ENCODE measurements at places on chromosomes 13 and 19.
A peak's percentile ranks its signal among the peaks of the same experiment; 100 is the strongest.

DNA sequence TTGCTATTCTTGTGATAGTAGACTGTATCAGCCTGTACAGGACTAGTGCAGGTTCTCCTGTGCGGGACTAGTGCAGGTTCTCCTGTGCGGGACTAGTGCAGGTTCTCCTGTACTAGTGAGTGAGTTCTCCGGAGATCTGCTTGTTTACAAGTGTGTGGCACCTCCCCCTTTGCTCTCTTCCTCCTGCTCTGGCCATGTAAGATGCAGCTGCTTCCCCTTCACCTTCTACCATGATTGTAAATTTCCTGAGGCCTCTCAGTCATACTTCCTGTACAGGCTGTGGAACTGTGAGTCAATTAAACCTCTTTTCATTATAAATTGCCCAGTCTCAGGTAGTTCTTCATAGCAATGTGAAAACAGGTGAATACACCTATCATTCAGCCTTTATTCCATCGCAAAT is 289.6 kb downstream of the TEX29 start:
- no peak for DNase-seq

DNA sequence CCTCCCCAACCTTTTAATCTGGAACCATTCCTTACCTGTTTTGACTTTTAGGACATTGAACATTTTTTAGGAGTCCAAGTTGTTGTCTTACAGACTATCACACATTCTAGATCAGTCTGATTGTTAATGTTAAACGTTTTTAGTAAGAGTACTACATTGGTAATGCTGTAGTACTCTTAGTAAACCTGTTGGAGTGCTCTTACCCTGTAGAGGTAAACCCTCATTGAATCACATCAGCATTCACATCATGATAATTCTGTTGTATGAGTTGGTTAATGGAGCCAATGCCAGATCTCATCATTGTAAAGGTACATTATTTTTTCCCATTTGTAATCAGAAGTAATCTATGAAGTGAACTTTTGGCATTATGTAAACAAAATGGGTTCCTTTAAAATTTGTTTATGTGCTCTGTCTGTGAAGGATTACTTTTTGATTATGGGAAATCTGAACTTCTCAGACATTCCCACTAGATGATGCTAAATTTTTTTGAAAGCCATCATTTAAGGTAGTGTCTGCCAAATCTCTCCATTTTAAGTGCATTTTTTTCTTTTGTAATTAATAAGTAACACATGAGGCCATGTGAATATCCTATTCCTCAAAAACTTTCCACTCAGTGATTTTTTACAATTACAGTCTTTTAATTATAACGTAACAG is 55.2 kb downstream of the VWA8 start:
- peak; percentile 20 for DNase-seq

DNA sequence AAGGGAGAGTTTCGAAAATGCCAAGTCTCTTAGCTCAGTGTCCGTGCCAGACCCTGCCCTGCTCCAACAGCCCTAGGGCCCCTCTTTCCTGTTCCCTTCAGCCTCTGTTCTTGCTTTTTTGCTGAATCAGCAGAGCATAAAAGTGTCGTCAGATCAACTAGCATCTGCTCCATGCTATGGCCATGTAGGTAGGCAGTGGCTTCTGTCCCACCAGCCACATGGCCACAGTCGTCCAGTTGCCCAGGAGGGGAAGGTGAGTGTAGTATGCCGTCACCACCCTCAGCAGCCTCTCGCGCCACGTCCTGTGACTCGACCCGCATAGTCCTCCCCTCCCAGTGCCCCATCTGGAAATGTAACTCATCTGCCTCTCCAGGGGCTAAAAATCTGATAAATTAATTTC is 50.9 kb upstream of the ATP11A start:
- DNase-seq, result no peak

DNA sequence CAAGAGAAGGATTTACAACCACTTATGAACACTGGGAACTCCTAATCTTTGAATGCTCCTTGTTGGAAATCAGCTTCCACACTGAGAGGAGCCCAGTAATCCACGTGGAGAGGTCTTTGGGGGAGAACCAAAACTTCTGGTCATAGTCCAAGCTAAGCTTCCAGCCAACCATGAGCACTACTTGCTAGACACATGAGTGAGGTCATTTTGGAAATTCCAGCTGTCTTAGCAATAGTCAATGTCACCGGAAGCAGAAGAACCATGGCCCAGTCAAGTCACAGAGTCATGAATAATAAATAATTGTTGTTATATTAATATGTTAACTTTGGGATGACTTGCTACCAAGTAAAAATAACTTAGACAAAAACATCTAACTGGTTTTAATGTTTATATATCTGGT is 324.9 kb upstream of the SGCG start:
- no peak for DNase-seq

- no peak for DNase-seq
Measured at GRCh38 chr13:70994191-70994590, 872.8 kb downstream of the DACH1 start.

- no peak for DNase-seq
Measured at GRCh38 chr13:81442904-81443303, 1102.0 kb upstream of the SPRY2 start.

GRCh38 chr19:6018786-6019185 is 40.8 kb upstream of the RANBP3 start:
- DNase-seq, result no peak

DNA sequence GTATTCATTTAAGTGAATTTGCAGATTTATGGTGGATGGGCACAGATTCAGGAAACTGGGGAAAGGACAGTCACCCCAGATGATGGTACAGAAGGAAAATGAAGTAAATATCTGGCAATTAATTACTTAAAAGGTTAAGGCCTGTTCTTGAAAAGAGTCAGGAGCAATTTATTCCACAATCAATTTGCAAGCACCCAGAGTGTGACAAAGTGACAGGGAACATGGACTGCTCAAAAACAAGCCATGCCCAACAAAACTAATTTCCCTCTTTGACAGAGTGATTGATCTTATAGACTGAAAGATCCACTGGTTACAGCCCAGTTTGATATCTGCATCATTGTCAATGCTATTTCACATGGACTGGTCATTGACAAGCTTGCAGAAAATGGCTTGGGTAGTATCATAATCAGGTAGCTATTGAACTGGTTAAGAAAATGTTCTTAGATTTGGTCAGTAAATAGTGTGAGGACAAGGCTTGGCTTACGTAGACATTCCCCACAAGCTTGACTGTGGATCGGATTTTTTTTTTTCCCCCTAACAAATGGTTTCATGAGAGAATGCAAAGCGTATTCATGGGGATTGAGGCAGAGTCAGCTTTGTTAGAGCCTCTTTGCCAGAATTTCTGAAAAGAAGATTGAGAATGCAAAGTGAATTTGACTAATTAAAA is 584.6 kb downstream of the GPC6 start:
- DNase-seq, result no peak

DNA sequence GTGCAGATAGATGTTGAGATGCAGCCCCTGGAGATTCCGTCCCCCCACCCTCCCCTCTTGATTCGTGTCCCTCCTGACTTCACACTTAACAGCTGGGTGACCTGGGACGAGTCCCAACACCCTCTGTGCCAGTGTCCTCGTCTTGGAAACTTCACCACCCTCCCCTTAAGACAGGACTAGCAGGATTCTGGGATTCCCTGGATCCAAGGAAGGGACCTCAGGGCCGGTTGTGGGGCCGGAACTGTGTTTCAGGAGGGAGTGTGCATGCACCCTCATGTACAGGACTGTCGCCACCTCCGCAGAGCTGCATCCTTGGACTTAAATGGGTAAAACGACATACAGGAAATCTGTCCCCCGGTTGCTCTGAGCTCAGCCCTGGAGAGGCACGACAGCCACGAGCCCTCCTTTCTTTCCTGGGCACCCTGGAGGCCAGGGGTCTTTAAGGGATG is 990 bp downstream of the MYO9B start:
- no peak for DNase-seq

DNA sequence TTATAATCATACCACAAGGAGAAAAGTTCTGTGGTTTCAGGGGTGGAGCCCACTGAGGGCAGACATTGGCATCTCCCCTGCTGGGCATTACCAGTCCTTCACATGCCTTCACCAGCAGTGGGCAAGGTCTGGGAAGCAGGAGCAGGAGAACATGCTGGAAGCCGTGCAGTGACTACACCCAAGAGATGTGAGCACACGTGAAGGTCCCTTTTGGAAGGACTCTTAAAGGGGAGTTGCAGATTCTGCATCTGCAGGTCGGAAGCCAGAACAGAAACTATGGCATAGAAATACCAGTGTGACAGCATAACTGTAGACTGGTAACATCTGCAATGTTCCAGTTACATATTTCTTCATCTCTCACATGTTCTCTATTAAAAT is 26.9 kb upstream of the KL start:
- no peak for DNase-seq

GRCh38 chr13:108272333-108272732 is 2.8 kb downstream of the TNFSF13B start:
- no peak for DNase-seq

DNA sequence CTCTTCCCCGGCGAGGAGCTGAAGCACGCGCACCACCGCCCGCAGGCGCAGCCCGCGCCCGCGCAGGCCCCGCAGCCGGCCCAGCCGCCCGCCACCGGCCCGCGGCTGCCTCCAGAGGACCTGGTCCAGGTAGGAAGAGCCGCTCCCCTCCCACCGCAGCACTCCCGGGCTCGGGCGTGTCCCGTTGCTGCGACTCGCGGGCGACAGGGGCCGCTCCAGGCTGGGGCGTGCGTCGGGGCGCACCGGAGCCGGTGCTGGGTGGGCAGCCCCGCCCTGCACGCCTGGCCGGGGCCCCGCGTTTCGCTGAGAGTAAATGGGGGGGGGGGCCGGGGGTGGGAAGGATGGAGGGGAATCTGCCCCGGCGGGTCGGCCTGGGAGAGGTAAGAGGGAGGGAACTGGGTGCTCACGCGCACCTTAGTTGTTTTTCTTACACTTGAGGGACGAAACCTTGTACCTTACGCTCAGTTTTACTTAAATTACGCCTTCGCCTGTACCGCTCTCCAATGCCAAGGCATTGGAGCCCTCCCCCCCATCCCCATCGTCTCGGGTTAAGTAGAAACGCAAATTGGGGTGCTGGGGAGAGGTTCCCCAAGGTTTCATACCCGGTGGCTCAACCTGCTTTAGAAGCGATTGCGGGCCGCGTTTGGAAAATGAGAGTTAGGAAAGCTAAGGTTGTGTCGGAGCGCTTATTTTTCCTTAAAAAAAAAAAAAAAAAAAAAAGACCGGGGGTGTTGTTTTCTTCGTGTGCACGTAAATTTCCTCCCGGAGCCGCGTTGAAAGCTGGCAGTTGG is 850 bp downstream of the KLF5 start:
- peak; percentile 23 for DNase-seq

DNA sequence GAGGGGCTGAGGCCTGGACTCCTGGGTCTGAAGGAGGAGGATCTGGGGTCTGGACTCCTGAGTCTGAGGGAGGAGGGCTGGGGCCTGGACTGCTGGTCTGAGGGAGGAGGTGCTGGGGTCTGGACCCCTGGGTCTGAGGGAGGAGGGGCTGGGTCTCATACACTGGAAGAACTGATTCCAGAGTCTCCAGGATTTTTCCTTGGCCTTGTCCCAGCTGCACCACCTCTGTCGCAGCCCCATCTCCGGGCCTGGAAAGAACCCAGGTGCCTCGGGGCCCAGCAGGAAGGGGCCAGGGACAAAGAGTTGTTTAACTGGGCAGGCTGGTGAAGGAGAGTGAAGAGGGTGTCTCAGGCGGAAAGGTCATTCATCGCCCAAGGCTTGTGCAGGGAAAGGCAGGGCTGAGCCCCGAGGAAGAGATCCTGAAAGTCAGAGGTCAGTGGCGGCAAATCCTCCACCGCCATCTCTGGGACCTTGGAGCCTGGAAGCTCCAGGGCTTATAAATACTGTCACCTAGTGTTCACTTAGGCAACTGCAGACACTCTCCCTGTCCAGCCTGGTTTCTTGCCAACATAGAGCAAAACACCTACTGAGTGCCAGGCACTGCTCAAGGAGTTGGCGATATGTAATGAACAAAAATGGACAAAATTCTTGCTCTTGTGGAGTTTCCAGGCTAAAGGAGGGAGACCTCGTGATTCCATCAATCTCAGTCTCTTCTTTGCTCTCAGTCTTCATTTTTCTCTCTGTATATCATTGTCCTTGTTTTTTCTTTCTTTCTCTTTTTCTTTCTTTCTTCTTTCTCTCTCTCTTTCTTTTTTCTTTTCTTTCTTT is 4.4 kb upstream of the KCNN4 start:
- peak; percentile 53 for DNase-seq

DNA sequence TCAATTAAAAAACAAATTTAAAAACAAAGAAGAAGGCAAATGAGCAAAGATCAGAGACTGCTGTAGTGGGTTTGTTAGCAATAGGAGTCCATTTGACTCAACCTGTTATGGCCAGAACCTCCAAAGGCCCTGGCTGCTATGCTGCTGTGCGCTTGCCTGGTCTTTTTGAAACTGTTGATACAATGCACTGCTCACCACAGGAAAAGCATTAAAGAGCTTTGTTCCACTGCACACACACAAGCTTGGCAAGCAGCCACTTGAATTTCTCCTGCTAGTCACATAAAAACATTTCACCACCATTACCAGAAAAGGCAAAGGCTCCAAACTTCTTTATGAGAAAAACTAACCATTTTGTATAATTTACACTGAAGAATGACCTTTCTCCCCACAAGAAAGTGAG is 132.2 kb downstream of the FREM2 start:
- DNase-seq, result no peak

- no peak for DNase-seq
Measured at GRCh38 chr19:6014551-6015135, 36.7 kb upstream of the RANBP3 start.

GRCh38 chr13:96687191-96687590 is 307.1 kb downstream of the OXGR1 start:
- DNase-seq, result no peak

GRCh38 chr19:43768273-43769050 is 12.3 kb downstream of the KCNN4 start:
- no peak for DNase-seq

DNA sequence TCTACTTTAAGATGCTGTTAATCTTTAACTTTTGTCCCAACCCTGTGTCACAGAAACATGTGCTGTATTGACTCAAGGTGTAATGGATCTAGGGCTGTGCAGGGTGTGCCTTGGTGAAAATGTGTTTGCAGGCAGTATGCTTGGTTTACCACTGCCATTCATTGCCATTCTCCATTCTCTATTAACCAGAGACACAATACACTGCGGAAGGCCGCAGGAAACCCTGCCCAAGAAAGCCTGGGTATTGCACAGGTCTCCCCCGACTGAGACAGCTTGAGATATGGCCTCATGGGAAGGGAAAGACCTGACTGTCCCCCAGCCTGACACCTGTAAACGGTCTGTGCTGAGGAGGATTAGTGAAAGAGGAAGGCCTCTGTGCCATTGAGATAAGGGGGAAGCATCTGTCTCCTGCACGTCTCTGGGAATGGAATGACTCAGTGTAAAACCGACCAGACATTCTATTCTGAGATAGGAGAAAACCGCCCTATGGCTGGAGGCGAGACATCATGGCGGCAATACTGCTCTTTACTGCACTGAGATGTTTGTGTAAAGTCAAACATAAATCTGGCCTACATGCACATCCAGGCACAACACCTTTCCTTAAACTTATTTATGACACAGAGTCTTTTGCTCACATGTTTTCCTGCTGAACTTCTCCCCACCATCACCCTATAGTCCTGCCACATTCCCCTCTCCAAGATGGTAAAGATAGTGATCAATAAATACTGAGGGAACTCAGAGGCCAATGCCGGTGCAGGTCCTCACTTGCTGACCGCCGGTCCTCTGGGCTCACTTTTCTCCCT is 13.1 kb upstream of the ZNF888 start:
- DNase-seq, result no peak

GRCh38 chr13:42893214-42893671 is 98.8 kb downstream of the EPSTI1 start:
- DNase-seq, result peak; percentile 44

- DNase-seq, result no peak
Measured at GRCh38 chr19:50686310-50687032, 33.1 kb downstream of the SHANK1 start.

- peak; percentile 42 for DNase-seq
Measured at GRCh38 chr13:98014766-98015165, 61.3 kb downstream of the IPO5 start.

- no peak for DNase-seq
Measured at GRCh38 chr13:94978516-94978915, 266.2 kb upstream of the SOX21 start.
